ENCODE measurements at places on chromosomes 2 and 18. TPM values are rescaled to one million over a fixed set of nuclear protein-coding genes. Genes with fewer than 3 reads are reported as not detected.

The FAM110C gene
- total RNA-seq, result 1.4 TPM

DNA sequence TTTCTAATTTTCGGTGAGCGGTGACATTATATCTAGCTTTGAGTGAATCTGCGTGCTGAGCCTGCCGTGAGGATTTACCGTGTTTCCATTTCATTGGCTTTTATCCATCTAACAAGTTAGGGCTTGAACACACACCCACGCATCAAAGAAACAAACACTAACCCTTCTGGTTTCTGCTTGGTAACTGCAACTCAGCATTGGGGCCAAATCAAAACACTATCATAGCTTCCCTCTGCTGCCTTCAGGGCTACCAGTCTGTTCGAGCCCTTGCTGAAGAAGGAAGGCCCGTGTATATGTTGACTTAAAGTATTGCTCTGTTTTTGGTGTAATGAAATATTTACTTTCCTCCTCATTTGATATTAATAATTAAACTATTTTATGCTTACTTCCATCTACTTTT is 227.2 kb downstream of the PHLPP1 start:
- peaks cover 7% of the 10 kb centered on the region for H3K4me1 ChIP-seq

DNA sequence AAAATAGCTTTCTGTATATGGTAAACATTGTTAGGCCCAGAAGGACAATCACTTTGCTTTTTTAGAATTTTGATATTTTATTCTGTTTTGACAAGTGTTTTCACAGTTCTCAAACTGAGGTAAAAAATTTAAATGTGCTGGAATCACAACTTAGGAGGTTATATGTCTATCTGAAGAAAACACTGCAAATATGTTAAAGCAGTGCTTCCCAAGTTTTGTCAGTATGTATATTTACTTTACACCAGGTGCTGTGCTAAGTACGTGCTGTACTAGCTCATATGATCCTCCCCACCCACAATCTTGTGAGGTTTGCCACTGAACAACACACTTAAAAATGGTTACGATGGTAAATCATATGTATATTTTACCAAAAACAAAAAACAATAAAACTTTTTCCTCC is 124.2 kb downstream of the CABYR start:
- H3K4me3 ChIP-seq, result no peak overlapping the region
- no peaks in the 10 kb centered on the region for H3K4me1 ChIP-seq
- no peaks in the 10 kb centered on the region for H3K27me3 ChIP-seq
- H3K36me3 ChIP-seq, result no peaks in the 10 kb centered on the region
- no peak overlapping the region for H3K27ac ChIP-seq

DNA sequence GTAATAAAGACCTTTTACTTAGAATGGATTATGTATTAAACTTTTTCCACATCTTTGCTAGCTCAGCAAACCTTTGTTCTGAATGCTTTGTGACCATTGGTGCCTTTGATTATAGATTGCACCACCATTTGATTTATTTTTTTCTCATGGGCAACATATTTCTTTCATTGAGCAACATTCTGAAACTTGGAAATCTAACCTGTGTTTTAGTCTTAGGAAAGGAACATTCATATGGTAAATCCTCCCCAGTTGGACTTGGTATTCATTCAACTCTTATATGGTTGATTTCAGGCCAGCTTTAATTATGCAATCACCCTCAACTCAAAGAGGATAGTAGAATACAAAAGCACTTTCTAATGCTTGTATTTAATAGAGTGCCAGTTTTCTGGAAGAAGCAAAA is 1077.9 kb upstream of the ZEB2 start:
- H3K36me3 ChIP-seq, result no peaks in the 10 kb centered on the region
- H3K4me3 ChIP-seq, result no peak overlapping the region
- peaks cover 10% of the 10 kb centered on the region for H3K4me1 ChIP-seq
- no peak overlapping the region for H3K27ac ChIP-seq
- no peaks in the 10 kb centered on the region for H3K27me3 ChIP-seq

DNA sequence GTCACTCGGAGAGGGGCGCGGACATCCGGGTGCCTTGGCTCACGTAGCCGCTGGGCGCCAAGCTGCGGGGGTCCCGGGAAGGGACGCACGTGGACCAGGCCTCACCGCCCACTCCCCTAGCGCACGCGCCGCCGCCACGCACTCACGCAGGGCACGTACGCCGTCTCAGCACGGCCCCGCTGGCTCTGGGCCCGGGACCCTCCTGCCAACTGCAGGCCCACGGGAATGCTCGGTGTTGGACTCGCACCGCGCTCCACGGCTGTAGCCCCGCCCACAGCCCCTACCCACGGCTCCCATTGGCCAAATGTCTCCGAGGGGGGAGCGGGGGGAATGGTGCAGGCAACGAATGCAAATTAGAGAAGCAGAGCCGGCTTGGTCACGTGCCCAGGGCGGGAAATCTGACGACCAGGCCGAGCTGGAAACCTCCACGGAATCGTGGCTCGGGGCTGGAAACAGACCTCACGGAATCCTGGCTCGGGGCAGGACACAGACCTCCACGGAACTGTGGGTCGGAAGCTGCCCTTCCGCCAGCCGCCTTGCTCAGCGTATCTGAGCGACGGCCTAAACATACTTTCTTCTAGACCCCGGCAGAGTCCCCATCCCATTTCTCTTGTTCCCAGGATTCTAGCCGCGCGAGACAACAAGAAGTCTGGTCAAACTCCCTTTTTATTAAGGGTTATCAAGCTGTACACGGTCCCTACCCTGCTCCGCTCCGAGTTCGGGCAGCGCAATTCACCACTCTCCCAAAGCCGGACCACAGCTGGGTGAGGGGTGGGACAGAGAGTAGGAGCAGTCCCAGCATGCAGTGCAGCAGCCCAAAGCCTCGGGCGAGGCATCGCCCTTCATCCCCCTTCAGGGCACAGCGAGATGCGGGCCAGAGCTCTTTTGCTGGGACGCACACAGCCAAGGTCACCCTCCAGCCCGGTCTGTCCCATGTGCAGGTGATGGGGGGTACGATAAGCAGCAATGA is at the start of gene ABCB6:
ABCB6 (minus strand) TSS at position 227 of the 970 bp plus-strand sequence. CDS start 285 bp downstream, outside the sequence.
- H3K36me3 ChIP-seq, result peaks cover 71% of the 10 kb centered on the region
- H3K4me3 ChIP-seq, result peak within 1 kb of the TSS; percentile 52
- peak within 1 kb of the TSS; percentile 84 for H3K27ac ChIP-seq
- DNase-seq, result peak; percentile 97
- H3K4me1 ChIP-seq, result peaks cover 25% of the 10 kb centered on the region

The GULP1 gene
- 6.2 TPM for total RNA-seq

DNA sequence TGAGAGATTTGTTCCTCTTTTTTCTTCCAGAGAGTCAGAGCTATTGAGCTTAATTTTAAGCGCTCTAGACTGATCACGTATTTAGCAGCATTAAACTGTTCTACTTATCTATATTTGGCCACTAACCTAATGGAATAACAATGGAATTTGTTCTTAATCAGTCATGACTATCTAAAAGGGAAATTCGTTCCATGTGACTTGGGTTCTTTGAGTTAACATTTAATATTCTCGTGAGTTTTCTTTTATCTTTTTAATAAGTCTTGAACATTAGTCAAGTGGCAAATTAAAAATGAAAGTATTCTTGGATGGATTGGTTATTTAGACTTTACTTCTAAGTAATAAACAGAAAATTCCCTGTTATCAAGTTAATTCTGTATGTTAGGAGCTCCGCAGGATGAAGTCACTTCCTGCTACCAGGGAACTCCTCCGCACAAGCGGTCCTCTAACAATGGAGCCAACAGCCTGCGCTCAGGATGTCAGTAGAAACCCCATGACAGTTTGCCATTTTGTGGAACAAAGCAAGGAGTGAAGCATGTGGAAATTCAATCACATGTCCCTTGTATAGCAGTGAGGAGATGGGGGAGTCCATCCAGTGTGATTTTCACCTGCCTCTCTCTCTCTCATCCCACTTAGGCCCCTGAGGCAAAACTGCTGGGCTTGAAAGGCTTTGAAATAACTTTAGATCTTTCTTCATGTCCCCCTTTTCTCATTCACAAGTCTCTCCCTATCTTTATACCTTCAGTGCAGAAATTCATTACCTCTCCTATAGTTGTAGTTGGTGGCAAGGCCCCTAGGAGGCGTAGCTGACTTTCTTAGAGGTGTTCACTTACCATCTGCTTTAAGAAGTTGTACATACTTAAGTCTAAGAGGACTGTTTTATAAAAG is 138.1 kb downstream of the WDR7 start:
- peaks cover 17% of the 10 kb centered on the region for H3K36me3 ChIP-seq
- no peak overlapping the region for H3K27ac ChIP-seq
- no peak for DNase-seq
- no peaks in the 10 kb centered on the region for H3K4me1 ChIP-seq
- no peak overlapping the region for H3K4me3 ChIP-seq
- H3K27me3 ChIP-seq, result no peaks in the 10 kb centered on the region

DNA sequence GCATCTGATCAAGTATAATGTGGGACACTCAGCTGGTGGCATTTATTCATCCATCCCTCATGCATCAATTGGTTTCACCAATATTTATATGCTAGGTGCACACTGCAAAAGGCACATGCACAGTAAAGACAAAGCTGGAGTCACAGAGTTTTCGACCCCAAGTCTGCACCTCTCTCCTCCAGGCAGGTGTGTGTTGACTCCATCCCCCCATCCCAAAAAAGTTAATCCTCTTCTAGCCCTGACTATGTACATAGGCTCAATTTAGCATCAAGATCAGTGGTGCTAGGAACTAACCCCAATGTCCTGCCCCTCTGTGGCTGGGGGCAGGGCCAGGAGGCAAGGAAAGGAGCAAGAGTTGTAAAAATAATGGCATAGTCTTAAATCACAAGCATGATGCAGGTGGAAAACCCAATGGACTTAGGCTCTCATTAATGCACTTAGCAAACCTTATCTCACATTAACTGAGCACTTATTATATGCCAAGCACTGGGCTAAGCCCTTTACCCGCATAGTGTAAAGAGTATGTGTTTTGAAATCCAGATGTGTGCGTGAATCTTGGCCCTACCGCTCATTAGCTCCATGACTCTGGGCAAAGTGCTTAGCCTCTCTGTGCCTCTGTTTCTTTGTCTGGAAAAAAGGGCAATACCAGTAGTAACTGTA is 3.1 kb downstream of the EVA1A start:
- H3K4me3 ChIP-seq, result no peak overlapping the region
- H3K36me3 ChIP-seq, result no peaks in the 10 kb centered on the region

GRCh38 chr18:61690418-61691138 is 202.2 kb downstream of the RNF152 start:
- no peaks in the 10 kb centered on the region for H3K27me3 ChIP-seq
- no peak overlapping the region for H3K4me3 ChIP-seq
- H3K27ac ChIP-seq, result no peak overlapping the region
- no peaks in the 10 kb centered on the region for H3K36me3 ChIP-seq
- H3K4me1 ChIP-seq, result no peaks in the 10 kb centered on the region

DNA sequence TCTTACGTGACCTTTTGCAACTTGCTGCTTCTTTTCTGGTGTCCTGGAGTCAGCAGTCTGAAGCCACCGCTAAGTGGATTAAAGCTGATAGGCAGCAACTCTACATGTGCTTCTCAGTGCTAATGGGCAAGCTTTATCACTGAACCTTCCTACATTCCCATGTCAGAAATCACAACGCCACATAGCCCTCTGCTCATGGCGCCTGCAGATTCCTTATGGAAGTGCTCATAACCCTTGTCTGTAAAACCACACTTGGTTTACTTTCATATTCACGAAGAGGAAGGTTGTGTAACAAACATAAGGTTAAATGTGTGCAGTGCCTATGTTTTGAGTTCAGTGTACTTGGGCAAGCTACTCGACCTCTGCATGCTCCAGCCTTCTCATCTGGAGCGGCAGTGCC is 319.8 kb downstream of the FBXO15 start:
- no peak overlapping the region for H3K4me3 ChIP-seq
- no peaks in the 10 kb centered on the region for H3K27me3 ChIP-seq
- H3K36me3 ChIP-seq, result no peaks in the 10 kb centered on the region
- no peaks in the 10 kb centered on the region for H3K4me1 ChIP-seq
- DNase-seq, result no peak

The EVX2 gene
- not detected for total RNA-seq

- peaks cover 2% of the 10 kb centered on the region for H3K4me1 ChIP-seq
- H3K27me3 ChIP-seq, result peaks cover 33% of the 10 kb centered on the region
- no peak within 1 kb of the TSS for H3K27ac ChIP-seq
Observed at GRCh38 chr2:110115291-110116032, at the start of gene MALL. MALL (minus strand) TSS chr2:110115822; CDS start chr2:110115792, 30 bp downstream.

- H3K27ac ChIP-seq, result no peak overlapping the region
- H3K27me3 ChIP-seq, result no peaks in the 10 kb centered on the region
Observed at GRCh38 chr2:240166191-240166590, 25.7 kb upstream of the OTOS start.

DNA sequence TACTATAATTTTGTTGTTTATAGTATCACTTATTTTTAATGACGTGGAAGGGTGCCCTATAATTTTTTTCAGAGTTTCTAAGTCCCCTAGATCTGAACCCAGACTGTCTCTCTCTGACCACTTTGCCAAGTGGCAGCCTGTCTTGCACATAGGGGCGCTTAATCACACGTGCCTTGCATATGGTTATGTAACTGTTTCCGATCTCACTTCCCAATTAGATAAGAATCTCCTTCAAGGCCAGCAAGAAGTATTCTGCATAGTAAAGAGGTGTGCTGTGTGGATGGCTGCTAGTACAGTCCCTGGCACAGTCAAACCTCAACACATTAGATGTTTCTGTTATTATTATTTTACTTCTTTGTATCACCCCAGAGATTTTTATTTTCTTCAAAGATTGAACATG is 197.8 kb upstream of the SIX2 start:
- no peak overlapping the region for H3K4me3 ChIP-seq
- no peaks in the 10 kb centered on the region for H3K27me3 ChIP-seq
- no peak for DNase-seq
- no peaks in the 10 kb centered on the region for H3K36me3 ChIP-seq
- H3K27ac ChIP-seq, result no peak overlapping the region

DNA sequence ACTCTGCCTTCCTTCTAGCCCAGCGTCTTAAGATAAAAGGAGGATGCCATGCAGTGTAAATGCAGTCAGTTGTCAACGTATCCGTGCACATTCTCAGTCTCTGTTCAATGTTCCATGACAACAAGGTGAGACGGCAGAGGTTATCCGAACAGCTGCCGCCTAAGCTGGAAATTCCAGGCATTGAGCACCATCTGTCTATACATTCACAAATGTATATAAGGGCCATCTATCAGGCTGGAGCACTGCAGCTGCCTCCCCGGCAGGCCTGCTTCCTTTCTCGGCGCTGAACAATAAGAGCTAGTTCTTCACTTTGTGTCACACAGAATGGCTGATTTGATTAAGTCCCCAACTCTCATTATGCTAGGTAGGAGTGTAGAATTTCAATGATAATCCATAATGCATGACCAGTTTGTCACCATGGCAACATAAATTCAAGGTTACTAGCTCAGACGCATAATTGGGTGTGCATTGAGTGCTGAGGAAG is 282.2 kb upstream of the SOX11 start:
- no peak overlapping the region for H3K27ac ChIP-seq
- no peak for DNase-seq
- H3K36me3 ChIP-seq, result no peaks in the 10 kb centered on the region
- no peaks in the 10 kb centered on the region for H3K27me3 ChIP-seq
- no peak overlapping the region for H3K4me3 ChIP-seq

DNA sequence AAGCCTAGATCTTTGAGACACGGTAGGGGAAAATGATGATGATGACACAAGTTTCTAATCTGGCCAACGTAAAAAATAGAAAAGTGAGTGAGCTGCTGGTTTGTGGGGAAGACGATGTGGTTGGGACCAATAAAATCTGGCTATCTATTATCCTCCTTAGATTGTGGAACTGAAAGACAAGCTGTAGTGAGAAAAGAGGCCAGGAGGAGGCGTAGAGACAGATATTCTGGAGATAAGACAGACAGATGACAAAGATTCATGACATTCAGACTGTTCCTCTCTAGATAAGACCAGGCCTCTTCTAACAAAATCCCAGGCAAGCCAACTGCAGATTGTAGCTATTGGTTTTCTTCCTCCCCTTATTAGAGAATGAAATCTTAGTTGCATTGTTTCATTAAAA is 376.3 kb upstream of the UBE2E3 start:
- H3K4me1 ChIP-seq, result no peaks in the 10 kb centered on the region
- H3K27ac ChIP-seq, result no peak overlapping the region
- no peaks in the 10 kb centered on the region for H3K27me3 ChIP-seq
- no peak for DNase-seq
- no peaks in the 10 kb centered on the region for H3K36me3 ChIP-seq
- H3K4me3 ChIP-seq, result no peak overlapping the region
